ENCODE measurements at places on chromosomes 16 and 17.

DNA sequence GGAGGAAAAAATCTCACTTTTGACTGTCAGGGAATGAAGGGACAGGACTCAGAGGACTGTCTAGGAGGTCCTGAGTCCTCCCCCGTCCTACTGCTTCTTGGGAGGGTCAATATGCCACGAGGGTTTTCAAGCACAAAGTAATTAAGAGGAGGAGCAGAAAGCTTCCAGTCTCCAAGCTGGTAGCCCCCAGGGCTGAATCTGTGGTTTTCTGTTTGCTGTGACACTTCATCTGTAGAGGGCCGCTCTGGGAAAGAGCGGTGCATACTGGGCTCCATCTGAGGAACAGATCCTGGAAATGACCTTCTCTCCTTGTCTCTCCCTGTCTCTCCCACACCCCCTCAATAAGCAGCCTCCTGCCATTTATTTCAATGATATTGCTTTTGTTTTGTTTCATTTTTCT is 180.1 kb upstream of the SDK2 start:
- no peak for DNase-seq

- peak; percentile 33 for DNase-seq
Measured at GRCh38 chr16:87185308-87185707, 131.9 kb downstream of the C16orf95 start.

DNA sequence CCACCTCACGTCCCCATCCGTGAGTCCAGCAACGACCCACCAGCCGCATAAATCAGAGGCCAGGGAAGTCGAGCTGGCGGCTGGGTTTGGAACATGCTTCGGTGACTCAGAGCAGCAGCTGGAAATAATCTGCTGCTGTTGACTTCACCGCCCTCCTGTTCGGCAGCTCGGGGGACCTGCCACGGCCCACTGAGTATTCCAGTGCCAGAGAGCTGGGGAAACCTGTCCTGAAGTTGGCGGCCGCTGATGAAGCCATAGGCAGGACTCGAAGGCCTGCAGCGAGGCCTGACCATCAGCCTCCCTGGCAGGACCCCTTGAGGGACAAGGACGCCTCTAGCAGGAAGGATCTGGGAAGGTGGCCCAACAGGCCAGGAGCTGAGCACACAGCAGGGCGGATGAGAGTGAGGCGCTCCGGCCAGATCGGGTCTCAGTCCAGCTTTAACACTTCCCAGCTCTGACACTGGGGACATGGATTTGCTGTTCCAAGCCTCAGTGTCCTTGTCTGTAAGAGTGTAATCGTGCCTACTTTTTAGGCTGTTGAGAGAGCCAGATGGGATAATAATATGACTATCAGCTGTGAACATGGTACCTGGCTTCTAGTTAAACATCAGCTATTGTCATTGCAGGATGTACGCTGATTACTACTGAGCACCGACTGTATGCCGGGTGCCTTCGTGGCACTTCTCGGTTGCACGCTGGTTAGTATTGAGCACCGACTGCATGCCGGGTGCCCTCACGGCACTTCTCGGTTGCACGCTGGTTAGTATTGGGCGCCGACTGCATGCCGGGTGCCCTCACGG is 50.4 kb upstream of the CIBAR2 start:
- peak; percentile 84 for DNase-seq

GRCh38 chr17:35793257-35793656 is 2.2 kb downstream of the MMP28 start:
- DNase-seq: no peak

- DNase-seq: no peak
Measured at GRCh38 chr17:59335685-59336084, 4.2 kb downstream of the YPEL2 start.
